ENCODE measurements at places on chromosomes 12 and 14.

GRCh38 chr14:102584871-102585869 is 7.3 kb upstream of the RCOR1 start:
- DNase-seq, result no peak

DNA sequence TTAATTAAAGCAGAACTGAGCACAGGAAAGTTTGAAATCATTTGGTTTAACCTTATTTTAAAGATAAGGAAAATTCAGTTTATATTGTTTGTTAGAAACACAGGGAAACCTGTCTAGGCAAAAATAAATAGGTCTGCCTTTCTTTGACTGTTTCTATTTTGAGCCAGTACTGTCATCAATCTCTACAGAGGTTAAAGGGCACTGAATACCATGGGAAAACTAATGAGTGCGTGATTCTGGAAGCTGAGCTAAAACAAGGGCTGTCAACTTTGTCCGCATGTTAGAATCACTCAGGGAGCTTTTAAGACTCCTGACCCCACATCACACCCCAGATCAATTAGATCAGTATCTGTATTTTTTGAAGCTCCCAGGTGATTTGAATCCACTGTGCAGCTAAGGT is 38.8 kb downstream of the NOPCHAP1 start:
- no peak for DNase-seq

GRCh38 chr12:119644930-119645329 is 23.0 kb upstream of the PRKAB1 start:
- no peak for DNase-seq

- no peak for DNase-seq
These were observed 8.7 kb downstream of the KMT2D start for GRCh38 chr12:49051777-49052438.

GRCh38 chr14:41607304-41607775 is 664 bp downstream of the LRFN5 start:
- DNase-seq, result no peak

- no peak for DNase-seq
These were observed 41.1 kb downstream of the CAMKK2 start for GRCh38 chr12:121255433-121255832.

GRCh38 chr12:96811083-96811482 is 96.0 kb upstream of the NEDD1 start:
- no peak for DNase-seq

- no peak for DNase-seq
These were observed 196.6 kb downstream of the SLC25A21 start for GRCh38 chr14:36975834-36976233.

GRCh38 chr12:18578191-18578590 is 159.6 kb downstream of the PLCZ1 start:
- no peak for DNase-seq

DNA sequence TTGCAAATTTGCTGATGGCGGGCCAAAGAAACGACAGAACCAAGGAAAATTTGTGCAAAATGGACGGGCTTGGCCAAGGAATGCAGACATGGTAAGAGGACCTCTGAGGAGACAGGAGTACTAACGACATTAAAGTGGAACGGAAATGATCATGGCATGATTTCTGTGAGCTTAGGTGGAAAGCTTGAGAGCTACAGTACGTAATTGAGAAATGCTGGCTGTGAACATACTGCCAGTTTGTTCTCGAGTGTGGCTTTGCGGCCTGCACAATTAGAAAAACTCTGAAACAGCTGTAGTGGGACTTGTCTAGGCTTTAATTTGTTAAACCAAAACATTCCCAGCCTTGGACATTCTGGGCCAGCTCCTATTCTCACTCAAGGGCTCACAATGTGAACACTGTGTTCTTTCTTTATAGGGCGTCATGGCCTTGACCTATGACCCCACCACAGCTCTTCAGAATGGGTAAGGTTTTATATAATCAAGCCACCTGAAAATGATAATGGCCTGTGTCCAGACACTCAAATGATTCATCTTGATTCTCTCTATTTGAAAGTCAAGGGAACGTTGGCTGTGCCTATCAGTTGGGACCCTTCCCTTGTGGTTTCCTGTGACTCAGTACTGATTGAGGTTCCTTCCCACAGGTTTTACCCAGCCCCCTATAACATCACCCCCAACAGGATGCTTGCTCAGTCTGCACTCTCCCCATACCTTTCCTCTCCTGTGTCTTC is 48.5 kb downstream of the BAZ2A start:
- no peak for DNase-seq

- DNase-seq, result no peak
These were observed 113.9 kb upstream of the DYRK2 start for GRCh38 chr12:67534681-67535080.

- no peak for DNase-seq
These were observed 24.2 kb downstream of the GLT8D2 start for GRCh38 chr12:104025771-104026170.

GRCh38 chr14:104579507-104579906 is at the start of gene C14orf180:
Gene C14orf180, plus strand, starts transcription at chr14:104579764. Its CDS starts 6,667 bp downstream, at chr14:104586431.
- DNase-seq, result no peak

DNA sequence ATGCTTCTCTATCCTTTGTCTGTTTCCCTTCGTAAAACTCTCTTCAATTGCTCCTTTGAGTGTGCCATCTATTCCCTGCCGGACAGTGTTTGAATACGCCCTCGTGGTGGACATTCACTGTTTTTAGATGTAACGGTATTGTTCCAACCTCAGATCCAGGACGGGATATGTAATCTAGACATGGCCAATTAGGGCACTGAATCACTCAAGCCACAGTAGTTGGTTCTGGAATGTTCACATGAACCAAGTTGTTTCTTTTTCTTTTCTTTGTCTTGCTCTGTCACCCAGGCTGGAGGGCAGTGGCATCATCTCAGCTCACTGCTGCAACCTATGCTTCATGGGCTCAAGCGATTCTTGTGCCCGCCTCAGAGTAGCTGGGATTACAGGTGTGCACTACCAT is 204.2 kb upstream of the PLXNC1 start:
- no peak for DNase-seq

GRCh38 chr14:36229262-36229661 is 52.7 kb upstream of the PTCSC3 start:
- DNase-seq, result no peak

GRCh38 chr12:93007544-93007943 is 78.4 kb upstream of the EEA1 start:
- no peak for DNase-seq

DNA sequence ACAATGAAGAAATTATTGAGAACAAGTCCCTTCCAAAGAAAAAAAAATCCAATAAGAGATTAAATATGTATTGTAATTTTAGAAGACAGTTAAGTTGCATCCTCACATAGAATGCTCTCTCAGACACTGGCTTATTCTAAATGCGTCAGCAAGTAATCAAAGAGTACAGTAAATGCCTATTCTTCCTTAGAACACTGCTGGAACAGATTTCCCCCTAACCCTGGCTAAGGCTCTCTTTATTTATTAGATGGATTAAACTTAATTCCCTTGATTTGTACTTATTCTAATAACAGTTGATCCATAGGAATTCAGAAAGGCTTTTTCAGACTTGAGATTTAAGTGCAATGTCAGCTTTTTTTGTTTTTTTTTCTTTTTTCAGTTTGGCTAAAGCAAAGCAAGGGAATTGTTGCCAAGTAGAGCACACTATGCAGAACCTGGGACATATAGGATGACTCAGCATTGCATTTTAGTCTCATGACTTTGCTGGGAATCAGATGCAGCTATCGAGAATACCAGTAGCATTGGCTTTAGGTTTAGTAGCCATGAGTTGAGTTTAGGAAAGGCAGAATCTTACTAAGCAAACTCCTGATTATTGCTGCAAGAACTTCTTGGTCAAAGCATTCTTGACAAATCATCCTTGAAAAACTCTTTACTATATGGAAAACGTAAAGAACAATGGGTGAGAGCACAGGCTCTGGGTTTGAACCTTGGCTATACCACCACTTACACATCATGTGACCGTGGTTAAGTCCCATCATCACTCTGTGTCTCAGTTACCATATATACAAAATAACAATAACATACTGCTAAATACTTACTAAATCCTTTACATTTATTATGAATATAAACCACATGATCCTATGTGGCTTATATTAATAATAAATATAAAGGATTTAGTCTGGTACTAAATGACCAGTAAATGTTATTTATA is 26.7 kb downstream of the MED21 start:
- no peak for DNase-seq

- DNase-seq, result no peak
These were observed 45.7 kb downstream of the DICER1 start for GRCh38 chr14:95111507-95112164.

DNA sequence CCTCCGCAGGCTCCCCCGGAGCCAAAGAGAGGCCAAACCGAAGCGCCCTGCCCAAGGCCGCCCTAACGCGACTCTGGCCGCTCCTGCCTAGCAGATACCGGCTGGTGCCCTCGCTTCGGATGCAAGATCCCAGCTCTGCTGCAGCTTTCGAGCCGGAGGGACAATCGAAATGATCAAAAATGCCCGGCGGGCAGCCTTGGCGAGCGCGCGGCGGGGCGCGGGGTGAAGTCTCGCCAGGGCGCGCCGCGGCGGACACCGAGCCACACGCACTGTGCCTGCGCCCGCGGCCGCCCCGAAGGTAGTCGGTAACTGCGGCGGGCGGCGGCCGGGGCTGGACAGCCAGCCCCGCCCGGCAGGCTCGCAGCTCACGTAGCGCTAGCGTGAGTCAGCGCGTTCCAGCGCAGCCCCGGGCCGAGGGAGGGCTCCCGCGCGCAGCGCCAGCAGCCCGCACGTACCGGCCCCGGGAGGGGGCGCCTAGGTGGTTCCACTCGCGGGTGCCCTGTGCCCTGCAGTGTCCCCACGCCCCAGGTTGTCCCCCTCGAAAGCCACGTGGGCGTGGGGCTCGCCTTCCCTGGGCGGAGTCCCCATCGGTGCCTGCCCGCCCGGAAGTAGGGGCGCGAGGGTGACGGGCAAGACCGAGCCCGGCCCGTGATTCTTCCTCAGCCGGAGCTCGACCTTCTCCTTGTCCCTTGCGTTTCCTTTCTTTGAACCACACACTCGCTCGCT is 109.2 kb upstream of the EGLN3 start:
- no peak for DNase-seq

DNA sequence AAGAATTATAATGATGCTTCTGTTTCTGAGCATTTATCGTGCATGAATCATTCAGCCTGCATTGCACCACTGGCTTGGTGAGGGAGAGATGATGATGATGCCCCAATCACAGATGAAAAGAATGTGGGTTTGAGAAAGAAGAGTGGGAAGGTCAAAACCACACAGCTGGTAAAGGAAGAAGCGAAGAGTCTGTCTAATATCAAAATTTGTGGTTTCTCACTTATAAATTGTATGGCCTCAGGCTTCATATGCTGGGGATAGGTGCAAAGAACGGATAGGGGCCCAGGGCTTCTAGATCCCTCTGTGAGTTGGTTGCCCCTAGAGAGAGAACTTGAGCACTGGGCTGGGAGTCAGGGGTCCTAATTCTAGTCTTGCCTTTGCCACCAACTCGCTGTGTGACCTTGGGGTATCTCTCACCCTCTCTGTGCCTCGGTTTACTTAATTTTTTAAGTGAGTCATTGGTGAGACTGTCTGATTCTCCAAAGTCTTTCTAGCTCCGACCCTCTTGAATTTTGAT is 2.2 kb downstream of the OASL start:
- DNase-seq, result no peak

DNA sequence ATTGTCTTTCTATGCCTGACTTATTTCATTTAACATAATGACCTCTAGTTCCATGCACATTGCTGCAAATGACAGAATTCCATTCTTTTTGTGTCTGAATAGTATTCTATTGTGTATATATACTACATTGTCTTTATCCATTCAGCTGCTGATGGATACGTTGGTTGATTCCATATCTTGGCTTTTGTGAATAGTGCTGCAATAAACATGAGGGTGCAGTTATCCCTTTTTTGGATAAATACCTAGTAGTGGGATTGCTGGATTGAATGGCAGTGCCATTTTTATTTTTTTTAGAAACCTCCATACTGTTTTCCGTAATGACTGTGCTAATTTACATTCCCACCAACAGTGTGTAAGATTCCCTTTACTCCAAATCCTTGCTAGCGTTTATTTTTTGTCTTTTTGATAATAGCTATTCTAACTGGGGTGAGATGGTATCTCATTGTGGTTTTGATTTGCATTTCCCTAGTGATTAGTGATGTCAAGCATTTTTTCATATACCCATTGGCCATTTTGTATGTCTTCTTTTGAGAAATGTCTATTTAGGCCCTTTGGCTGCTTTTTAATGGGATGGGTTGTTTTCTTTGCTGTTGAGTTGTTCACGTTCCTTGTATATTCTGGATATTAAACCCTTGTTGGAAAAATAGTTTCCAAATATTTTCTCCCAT is 2.3 kb downstream of the OAS2 start:
- no peak for DNase-seq

DNA sequence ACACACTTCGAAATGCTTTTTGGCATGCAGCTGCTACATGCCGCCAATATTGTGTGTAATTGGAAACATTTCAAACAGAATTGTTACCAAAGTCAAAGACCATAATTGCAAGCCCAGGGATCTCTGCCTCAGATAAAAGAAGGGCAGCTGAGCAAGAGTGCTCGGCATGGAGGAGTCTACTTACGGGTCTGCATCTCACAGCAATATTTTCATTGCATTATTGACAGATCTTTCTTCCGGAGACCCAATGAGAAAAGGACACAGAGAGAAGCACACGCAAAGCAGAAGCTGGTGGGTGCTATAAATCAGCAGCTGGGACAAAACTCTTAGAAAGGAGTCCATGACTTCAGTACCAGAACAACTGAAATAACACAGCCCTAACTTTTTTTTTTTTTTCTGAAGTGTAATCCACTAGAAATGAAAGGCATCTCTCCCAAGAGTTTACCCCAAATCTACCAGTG is 4.9 kb downstream of the PRICKLE1 start:
- no peak for DNase-seq

DNA sequence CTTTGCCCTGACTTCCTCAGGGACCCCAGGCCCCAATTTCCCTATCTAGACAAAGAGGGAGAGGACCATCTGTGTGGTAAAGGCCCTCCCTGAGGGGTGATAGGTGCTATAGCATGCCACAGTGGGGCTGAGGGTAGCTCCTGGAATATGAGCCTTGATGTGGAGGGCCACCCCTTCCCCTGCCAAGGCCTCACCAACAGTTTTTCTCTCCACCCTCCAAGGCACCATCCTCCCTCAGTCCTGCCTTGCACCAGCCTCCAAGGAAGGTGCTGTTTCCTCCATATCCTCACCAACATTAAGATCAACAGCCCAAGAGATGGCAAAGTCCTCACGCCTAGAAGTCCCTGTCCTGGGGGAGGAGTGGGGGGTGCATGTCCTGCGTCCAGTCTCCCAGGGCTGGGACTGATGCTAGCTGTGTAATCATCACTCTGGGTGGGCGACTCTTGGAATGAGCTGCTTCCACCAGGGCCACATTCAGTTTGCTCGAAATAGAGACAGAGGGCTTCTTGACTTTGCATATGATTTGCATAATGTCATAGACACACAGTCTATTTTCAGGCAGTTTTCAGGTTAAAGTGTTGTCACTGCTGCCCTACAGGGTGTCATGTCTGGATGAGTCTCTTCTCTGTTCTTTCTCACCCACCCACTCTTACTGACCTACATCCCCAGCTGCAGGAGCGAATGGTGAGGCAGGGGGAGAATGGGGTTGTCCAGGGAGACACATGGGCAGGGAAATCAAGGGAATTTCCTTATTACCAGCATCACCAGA is 17.4 kb downstream of the ACVRL1 start:
- DNase-seq, result no peak

GRCh38 chr14:100391724-100392123 is 68.6 kb downstream of the SLC25A47 start:
- DNase-seq, result no peak
